ENCODE measurements at places on chromosomes 3 and 15.

DNA sequence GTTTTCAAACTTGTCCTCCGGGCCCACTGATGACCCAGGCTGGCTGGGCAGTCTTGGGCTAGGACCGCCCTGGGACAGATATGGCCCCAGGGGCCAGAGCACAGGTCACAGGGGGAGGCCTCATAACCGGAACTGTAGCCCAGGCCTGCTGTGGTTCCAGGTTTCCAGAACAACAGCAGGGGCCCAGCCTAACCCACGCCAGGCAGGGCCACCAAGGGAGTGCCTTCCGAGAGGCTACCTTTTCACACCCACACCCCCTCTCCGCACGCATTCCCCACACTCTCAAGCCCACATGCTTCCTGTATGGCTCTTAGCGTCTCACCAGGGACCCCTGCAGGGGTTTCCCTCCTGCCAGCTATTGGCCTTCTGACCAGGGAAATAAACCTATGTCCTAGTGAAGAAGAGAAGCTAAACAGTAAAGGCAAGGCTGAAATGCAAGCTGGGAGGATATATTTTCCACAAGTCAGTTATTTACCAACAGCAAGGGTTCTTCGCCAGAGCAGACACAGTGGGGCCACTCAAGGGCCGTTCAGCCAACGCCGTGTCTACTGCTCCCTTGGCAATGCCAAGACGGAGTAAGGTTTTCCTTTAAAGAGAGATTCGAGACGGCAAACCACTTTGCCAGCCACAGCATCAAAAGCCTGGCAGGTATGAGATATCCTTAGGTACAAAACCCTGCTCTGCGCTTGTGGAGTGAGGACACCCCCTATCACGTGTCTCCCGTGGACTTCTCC is 135.1 kb downstream of the ATP10A start:
- DNase-seq: no peak

GRCh38 chr3:10534066-10534465 is 28.7 kb upstream of the ATP2B2 start:
- no peak for DNase-seq

- peak; percentile 80 for DNase-seq
These were observed 237.5 kb downstream of the NTRK3 start for GRCh38 chr15:88018869-88019641.

GRCh38 chr3:130426206-130426605 is 80.7 kb downstream of the COL6A5 start:
- DNase-seq: no peak

- DNase-seq: no peak
These were observed 1.1 kb downstream of the STAC start for GRCh38 chr3:36381311-36381956.

DNA sequence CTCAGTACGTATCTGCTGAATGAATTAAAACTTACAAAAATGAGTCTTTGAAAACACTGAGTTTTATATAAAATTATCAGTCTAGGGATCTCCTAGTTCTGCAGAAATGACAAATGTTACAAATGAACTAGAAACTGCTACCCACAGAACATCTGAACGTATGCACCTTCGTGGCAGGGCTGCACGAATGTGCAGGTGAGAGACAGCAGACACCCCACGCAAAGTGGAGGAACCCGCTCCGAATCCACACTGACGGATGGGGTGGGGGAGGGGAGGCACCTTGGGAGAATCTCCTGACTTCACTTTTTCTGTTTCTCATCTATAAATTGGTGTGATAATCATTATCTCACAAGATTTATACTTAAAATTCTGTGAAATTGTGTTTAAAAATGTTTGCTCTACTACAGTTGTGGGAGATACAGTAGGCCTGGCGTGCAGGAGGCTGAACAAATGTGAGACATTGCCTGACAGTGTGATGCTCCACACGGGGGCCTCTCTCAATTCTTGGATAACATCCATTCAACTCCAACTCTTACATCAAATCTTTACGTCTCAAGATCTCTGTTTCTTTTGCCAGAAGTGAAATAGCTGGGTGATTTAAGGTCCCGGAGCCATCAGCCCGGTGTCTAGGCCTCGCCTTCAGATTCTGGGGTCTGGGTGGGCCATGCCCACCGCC is 86.9 kb downstream of the ATP10A start:
- no peak for DNase-seq

DNA sequence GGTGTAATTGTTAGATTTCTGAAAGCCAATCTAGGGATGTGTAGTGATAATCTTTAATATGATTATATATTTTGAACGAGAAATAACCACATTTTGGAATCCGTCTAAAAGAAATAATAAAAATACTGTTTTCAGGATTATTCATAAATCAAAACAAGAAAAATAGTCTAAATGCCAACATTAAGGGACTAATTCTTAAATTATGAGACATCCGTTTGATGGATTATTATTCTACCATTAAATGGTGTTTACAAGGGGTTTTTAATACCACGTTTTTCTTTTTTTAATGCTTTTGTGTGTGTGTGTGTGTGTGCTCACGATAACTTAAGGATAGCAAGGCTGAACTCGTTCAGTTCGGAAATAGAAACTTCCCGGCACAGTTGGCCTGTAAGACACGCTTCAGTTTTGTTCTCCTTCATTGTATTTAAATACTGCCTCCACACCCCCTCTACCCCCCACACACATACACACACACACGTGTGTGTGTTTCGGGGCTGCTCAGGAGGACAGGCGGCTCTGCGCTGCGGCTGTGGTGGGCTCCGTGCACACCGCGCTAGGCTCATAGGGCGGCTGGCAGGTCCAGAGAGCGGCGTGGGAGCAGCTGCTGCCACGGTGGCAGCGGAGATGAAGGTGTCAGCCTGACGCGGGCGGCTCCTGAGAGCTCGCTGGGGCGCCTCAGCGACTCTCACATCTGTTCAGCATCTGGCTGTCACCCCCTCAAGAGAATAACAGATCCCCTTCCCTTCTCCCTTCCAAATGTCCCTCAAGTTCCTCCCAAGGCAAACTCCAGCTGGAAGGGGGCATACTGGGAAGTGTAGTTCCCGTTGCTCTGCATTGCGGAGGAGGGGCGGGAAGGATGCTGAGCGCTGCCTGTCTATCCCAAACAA is 23.0 kb upstream of the ANP32A start:
- no peak for DNase-seq

DNA sequence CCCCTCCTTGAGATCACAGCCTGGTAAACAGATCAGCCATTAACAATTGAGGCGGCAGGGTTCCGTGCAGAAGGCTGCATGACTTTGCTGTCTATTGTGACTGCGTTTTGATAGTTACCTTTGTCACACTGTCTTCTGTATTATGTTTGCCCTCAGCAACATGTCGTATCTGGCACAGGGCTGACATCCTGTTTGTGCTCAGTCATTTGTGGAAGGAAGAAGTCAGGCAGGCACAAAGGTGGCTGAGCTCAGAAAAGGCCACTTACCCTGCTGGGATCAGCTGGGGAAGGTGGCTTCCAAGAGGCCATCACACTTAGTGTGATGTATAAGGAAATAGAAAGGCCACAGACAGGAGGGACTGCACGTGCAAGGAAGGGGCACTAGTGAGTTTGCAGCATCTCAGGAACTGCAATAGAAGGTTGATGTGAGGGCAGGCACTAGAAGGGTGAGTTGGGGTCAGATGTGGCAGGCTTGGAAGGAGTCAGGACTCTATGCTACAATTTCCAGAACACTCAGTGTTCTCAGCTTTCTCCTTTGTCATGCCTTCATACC is 13.4 kb downstream of the PML start:
- DNase-seq: no peak

DNA sequence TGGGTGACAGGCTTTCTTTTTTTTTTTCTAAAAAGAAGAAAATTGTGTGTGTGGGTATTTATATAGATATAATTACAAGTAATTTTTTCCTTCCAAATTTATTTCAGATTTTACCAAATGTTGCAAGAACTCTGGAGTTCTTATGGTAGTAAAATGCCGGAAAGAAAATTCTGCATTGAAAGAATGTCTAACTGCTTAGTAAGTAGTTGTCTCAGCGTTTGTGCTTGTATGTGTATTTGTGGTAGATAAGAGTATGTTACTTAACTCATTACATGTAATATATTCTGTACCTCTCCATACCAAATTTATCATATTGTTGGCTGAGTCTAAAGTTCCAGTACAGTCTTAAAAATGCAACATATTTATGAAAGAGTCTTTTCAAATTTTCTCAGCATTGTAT is 32.3 kb upstream of the ZCWPW2 start:
- no peak for DNase-seq

DNA sequence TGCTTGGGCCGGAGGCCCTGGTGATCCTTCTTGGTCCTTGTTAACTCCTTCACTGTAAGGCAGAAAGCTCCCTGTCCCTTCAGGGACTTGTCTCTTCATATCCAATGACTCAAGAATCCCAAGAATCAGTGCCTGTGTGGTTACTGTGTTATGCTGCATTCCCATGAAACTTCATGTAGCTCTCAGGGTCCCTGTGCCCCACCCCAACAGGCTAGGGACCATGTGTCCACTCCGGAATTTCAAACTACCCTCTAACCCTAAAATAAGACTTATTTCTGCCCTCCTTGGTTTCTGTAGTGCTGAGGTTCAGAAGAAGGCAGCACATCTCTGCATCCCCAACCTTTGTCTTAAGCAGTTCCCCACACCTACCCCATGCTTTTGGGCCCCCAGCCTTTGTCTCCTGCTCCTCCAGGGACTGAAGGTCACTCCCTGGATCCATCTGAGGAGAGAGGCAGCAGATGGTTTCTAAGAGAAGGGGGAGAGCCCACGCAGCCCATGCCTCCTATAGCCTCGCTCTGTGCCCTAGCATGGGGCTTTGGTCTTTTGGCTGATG is 531 bp upstream of the MAP1A start:
- DNase-seq: peak; percentile 44

- no peak for DNase-seq
These were observed 76.2 kb downstream of the CRYGS start for GRCh38 chr3:186467969-186468368.

DNA sequence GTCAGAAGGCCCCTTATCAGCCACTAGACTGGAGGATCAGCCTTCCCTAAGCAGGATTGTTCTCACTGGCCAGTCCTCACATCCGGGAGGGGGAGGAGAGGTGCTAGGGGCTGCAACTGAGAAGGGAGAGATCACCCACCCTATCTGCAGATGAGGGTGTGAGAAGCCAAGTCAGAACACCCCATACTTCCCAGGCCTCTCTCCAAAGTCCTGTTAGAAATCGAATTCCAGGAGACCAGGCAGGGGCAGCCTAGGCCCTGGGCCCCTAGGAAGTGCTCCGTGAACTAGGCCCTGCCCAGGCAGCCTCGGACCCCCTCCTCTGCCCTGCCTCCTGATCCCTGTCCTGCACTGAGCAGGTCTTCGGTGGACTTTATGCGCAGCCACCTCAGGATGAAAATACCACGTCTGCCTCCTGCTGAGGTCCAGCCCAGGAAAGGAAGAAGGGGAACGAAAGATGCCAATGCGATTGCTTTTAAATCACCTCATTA is 933 bp downstream of the DZIP1L start:
- DNase-seq: no peak

GRCh38 chr15:42760759-42761158 is 23.8 kb upstream of the CDAN1 start:
- DNase-seq: no peak
